ENCODE measurements at places on chromosomes 1 and 21.

GRCh38 chr1:232769733-232770132 lies 35.5 kb upstream of the MAP10 start:
- DNase-seq: no peak

DNA sequence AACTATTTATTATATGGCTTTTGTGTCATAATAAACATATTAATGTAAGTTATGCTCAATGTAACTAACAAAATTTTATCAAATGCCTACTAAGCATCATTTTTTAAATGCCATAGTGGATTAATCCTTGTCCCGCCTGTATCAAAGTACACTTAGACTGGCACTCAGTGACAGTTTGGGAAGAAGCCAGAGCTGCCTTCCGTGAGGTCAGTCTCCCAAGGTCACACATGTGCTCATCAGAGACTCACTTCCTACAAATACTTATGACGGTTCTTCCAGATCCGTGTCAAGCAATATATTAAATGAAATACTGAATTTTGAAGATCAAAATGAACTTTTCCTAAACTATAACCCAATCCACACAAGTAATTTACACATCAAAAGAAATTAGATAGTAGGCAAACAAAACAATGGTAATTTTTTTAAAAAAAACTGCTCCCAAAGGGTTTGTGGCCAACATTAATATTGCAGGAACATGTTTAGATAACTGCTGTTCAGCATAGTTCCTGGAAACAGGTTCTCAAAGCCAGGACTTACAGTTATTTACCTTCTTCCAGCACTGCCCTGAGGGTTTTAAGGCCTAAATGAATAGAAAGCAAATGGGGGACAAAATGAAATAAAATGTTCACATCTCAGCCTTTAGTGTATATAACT lies 27.2 kb downstream of the WLS start:
- DNase-seq: no peak

GRCh38 chr21:41744028-41744930 lies 22.6 kb downstream of the RIPK4 start:
- no peak for DNase-seq

- DNase-seq: no peak
Observed at GRCh38 chr1:12052008-12052573, 11.0 kb upstream of the TNFRSF8 start.

DNA sequence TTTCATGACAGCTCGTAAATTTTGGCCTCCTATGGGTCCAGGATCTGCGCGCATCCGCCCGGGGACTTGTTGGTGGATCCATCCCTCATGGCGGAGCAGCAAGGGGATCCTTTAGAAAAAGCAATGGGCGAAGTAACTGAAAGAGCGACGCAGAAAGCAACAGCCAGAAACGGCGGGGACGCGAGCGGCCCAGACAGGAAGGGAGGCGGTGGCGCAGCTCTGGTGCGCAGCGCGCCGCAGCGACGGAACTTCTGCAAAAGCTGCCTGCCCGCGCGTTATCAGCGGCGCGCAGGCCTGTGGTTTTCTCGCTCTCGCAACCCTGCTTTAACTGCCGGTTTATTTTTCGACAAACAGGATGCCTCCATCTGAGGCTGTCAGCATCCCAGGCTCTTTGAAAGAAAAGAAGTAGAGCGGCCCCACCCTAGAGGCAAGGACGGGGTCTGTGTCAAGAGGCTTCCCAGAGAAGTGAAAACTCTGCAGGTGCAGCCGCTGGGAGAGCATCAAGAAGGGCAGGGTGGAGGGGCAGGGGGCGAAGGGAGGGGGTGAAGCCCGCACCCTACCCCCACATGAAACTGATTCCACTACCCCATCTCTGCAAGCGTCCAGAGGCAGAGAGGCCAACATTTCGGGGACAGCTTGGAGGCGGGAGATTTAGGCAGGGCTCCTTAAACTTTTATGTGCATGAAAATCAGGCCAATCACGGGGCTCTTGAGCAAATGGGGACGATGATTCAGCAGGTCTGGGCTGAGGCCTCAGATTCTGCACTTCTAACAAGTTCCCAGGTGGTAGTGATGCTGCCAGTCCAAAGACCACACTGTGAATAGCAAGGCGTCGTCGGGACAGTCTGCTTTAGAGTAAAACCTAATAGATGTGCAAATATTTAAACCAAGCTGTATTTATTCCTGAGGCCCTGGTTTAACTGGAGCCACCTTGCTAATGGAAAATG lies 22.2 kb downstream of the RUNX1 start:
- no peak for DNase-seq

- DNase-seq: no peak
Observed at GRCh38 chr1:230295367-230295766, 130.8 kb downstream of the PGBD5 start.

- DNase-seq: no peak
Observed at GRCh38 chr1:35535243-35535642, 22.0 kb downstream of the KIAA0319L start.

- no peak for DNase-seq
Observed at GRCh38 chr1:6172549-6172948, 7.6 kb downstream of the CHD5 start.

- DNase-seq: no peak
Observed at GRCh38 chr1:45001011-45001481, 10.1 kb downstream of the HECTD3 start.

GRCh38 chr1:13700521-13701270 lies 708 bp downstream of the PRDM2 start:
- DNase-seq: no peak

- peak; percentile 11 for DNase-seq
Observed at GRCh38 chr1:162177126-162177525, 107.6 kb downstream of the NOS1AP start.

DNA sequence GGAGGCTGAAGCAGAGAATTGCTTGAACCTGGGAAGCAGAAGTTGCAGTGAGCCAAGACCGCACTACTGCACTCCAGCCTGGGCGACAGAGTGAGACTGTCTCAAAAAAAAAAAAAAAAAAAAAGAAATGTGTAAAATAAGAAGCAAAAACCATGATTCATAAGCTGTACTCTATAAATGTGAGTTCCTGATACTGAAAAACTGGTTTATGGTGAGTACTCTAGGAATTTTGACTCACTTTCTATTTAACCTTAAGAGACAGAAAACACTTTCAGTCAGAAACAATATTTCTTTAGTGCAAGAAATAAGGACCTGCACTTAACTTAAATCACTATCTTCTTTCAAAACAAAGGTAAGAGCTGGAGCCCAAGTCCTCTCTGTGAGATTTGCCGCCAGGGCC lies 19.9 kb upstream of the POU2F1 start:
- no peak for DNase-seq

- no peak for DNase-seq
Observed at GRCh38 chr1:117826540-117827078, 102.8 kb downstream of the GDAP2 start.

GRCh38 chr1:177163844-177164379 lies 600 bp downstream of the ASTN1 start:
- no peak for DNase-seq

DNA sequence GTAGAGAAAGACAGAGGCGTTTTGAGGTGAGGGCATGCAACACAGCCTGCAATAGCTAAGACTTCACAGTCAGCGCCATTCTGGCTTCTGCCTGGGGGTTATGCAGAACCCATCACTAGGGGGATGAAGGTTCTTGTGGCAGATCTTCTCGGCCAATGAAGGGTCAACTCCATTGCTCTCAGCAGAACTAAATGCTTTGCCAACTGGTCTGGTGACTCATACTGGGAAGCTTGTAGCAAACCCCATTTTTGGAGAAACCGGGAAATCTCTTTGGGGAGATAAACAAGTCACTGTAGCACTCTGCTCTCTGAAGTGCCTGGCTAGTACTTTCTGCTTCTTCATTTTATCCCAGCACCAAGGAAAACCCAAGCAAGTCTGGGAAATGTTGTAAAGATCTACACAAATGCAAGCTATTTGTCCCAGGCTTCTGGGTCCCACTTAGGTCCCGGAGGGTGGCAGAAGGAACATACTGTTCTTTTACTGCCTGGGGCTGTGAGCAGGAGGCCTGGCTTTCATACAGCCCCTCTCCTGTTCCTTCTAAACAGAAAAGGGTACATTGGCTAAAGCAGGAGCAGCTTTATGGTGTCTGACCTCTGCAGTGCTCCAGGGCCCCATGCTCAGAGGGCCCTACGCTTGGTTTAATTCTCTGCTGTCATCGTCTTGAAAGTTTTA lies 28.8 kb downstream of the SHISA4 start:
- DNase-seq: no peak

- DNase-seq: no peak
Observed at GRCh38 chr1:2534687-2535441, 4.8 kb upstream of the HES5 start.

GRCh38 chr1:99264201-99265021 lies at the start of gene PLPPR4:
PLPPR4 (plus strand) TSS chr1:99264492; CDS start chr1:99264594, 102 bp downstream.
- peak; percentile 34 for DNase-seq

GRCh38 chr1:183914891-183915290 lies 110.0 kb downstream of the RGL1 start:
- DNase-seq: no peak

- DNase-seq: no peak
Observed at GRCh38 chr21:44727757-44728156, 16.4 kb upstream of the TSPEAR start.

- peak; percentile 40 for DNase-seq
Observed at GRCh38 chr1:59845091-59845490, 30.3 kb downstream of the HOOK1 start.

DNA sequence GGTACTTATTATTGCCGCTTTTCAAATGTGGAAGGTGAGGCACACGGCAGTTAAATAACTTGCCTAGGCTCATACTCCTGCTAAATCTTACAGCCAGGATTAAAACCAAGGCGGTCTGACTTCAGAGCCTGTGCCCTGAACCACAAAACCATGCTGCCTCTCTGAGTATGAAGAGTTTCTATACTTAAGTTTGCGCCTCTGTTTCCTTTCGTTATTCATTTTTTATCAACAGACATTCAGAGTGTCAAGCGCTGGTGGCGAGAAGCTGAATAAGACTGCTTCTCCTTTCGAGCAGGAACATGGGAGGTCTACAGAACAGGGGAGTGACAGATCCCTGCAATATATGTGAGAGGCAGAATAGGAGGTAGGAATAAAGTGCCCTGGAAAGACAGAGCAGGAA lies 96.0 kb upstream of the DUSP10 start:
- DNase-seq: no peak

GRCh38 chr21:43909741-43910400 lies 44.8 kb downstream of the AGPAT3 start:
- DNase-seq: no peak

GRCh38 chr1:31335007-31335406 lies 37.9 kb downstream of the FABP3 start:
- peak; percentile 27 for DNase-seq

DNA sequence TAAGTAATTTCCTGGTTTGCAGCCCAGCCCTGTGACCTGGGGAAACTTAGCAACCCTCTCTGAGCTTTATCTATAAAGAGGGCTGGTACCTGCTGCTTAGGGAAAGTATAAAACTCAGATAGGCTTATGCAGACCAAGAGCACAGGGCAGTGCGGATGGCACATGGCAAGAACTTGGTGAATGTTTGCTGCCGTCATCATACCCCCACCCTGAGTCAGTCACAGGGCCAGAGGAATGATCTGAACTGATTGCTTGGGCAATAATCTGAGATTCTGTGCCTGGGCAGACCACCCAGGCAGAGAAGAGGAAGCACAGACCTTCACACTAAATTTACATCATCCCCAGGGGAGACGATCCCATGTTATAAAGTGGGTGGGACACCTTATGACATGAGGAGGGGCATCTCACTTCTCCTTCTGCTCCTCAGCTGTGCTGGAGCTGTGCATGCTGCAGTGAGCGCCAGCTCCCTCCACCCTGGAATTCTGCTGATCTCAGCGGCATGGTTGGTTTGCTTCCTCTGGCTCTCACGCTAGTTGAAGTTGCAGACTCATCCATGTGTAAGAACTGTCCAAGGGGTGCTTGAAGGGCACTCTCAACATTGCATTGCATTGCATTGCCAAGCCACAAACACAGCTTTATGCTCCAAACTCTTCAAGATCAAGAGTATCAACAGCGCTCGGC lies 197.1 kb downstream of the AJAP1 start:
- DNase-seq: no peak

- DNase-seq: no peak
Observed at GRCh38 chr1:213666113-213666512, 321.7 kb upstream of the PROX1 start.

DNA sequence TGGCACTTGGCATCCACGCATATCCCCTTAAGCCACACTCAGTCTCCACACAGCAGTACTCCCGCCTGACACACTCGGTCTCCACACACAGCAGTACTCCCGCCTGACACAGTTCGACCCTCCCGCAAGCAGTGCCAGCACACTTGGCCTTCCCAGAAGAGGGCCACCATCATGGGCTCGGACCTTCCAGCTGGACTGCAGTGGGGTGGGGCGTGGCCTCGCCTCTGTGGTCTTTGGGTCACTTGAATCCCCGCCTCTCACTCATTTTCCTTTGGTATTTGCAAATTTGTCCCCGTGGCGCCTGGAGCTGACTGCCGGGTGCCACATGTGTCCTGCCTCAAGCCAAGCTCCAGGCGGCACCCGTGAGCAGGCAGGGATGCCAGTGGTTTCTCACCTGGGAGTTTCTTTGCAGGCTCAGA lies 63.7 kb downstream of the FAAP20 start:
- no peak for DNase-seq

DNA sequence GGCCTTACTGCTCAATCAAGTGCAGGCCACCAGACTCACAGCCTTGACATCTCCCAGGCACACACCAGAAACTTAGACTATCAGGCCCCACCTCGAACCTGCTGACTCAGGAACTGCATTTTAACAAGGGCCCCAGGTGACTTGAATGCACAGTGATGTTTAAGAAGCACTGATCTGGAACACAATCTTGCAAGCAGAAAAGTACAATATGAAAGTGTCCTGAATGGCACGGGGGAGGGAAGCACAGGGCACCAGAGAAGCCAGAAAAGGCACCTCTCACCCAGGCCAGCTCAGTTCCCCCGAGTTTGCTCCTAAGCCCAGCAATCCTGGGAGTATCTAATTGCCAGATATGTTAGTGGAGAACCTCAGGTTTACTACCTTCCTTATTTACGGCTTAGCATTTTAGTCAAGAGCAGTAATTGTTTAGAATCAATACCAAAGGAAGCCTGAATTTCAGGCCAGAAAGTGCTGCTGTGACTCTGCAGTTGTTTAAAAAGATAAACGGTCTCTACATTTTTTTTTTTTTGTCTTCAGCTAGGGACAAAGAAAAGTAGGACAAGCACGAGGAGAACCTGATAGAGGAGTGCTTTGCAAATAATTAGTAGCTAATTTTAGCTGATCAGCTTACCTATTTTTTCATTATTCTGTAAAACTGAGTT lies 50.9 kb upstream of the CDC42BPA start:
- no peak for DNase-seq

GRCh38 chr1:2891923-2892448 lies 90.5 kb upstream of the TTC34 start:
- DNase-seq: no peak

DNA sequence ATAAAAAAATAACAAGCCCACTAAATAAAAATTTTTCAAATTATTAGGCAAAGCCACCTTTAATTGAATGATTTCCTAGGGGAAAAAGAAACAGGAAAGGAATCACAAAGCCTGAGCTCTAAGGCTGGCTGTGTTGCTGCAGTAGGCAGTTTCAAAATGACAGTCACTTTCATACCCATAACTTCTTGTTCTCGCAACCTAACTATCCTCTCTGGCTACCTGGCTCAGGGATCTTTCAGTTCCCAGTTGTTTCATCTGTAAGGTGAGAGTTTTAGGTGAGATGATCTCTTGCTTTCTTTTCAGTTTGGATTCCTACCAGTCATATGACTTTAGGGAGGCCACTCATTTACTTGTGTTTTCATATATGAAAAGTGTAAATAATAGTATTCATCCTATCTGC lies 226.1 kb downstream of the ASTN1 start:
- no peak for DNase-seq

GRCh38 chr1:220732137-220732536 lies 16.0 kb upstream of the MTARC2 start:
- no peak for DNase-seq

All from HAP-1 (cell line).